ENCODE measurements at places on chromosomes 12 and 14.

- DNase-seq, result no peak
Measured at GRCh38 chr12:54141431-54142113, 47.2 kb downstream of the SMUG1 start.

DNA sequence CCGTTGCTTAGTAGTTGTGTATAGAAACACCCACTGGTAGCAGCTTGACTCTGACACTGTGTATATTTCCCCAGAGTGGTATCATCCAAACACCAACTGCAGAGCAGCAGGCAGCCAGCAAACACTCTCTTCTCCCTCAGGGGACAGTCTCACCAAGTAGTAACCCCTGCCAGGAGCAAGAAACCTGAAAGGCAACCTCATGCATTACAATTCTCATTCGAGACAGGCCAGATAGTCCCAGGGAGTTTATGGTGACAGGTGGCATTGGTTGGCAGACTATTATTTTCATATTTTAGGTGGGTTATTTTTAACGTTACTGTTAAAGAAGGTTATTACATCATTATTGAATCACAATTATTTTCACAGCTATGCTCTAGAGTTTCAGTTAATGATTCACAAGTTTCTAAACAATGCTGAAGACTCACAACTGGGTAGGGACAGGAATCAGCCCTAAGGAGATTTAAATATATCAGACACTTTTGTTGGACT is 222.8 kb downstream of the EGLN3 start:
- no peak for DNase-seq

- DNase-seq, result no peak
Measured at GRCh38 chr12:768434-768833, 16.1 kb downstream of the WNK1 start.

DNA sequence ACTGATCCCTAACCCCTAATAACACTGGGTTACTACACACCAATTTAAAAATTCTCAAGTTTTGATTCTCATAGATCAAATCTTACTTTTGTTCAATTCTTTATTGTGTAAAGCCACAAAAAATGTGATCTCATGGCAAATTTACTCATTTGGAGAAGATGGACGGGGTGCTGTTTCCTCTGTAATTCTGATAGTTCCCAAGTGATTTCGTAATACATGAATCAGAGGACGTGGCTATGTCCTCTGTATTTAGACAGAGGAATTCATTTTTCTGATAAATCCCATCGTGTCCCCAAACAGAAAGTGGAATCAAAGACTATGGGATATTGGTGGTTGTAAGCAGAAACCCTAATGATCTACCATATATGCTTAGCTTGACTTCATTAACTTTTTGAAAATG is 76.6 kb upstream of the GNG2 start:
- peak; percentile 57 for DNase-seq

GRCh38 chr12:82904219-82904790 is 217.6 kb downstream of the TMTC2 start:
- no peak for DNase-seq

DNA sequence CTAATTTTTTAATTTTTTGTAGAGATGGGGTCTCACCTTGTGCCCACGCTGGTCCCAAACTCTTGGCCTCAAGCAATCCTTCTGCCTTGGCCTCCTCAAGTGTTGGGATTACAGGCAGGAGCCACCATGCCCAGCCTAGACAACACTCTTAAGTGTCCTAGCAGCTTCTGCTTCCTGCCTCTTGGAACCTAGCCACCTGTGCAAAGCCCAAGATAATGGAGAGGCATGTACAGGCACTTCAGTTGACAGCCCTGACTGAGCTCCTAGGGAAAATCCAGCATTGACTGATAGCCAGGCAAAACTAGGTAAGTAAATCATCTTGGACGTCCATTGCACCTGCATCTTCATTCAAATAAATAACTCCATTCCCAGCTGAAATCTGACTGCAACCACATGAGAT is 15.5 kb downstream of the COX14 start:
- no peak for DNase-seq

- no peak for DNase-seq
Measured at GRCh38 chr12:4225571-4225970, 48.0 kb upstream of the CCND2 start.

DNA sequence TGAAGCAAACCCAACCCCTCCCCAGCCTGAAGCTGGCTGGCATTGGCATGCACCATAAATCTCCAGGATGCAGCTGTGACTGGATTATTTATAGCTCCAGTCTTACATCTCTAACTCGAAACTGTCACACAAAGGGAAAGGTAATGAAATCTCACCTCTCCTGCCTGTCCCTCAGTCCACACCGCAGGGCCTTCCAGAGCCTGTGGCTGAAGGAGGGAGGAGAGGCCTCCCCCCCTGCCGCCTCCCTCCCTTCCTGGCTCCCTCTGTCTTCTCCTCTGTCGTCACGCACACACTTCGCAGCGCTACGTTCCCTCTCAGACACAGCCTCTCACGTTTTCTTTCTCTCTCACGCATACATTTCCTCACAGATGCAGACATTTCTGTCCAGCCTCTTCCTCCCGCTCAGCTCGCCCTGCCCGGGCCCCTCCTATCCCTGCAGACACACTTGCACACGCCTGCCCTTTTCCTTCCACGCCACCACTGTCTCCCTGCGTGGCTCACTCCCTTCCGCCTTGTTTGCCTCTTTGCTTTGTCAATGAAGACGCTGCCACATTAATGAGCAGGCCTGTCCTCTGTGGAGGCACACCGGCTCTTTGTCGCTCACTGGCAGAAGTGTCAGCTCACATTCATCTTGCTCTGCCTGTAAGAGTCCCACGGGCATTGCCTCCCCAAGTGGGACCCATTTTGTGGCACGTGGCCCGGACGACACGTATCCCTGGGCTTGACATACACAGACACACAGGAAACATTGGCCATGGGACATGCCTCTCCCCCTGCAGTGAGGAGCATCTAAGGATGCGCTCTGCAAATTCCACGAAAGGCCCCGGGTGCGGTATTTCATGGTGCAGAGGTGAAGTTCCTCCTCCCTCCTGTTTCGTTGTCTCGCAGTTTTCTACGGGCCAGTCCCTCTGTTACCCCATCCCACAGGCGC is 27.9 kb downstream of the IRF2BPL start:
- no peak for DNase-seq

DNA sequence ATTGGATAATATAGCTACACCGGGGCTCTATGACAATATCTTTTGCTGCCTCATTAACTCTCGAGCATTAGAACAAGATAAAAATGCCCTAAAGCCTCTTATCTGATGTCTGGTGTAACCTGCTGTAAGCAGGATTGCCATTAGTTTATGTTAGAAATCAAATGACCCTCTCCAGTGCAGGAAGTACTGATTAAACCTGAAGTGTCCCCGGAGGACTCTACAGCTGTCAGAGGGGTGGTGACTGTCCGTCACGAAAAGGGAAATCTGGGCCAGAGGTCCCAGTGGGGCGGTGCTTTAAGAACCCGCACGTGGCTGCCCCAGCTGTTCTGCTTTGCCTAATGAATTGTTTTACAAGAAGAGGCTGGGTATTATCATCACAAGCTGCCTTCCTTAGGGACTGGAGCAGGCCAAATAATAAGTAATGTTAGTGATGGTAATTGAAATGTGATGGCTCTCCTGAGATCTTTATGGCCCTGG is 55.7 kb downstream of the LIN52 start:
- no peak for DNase-seq

DNA sequence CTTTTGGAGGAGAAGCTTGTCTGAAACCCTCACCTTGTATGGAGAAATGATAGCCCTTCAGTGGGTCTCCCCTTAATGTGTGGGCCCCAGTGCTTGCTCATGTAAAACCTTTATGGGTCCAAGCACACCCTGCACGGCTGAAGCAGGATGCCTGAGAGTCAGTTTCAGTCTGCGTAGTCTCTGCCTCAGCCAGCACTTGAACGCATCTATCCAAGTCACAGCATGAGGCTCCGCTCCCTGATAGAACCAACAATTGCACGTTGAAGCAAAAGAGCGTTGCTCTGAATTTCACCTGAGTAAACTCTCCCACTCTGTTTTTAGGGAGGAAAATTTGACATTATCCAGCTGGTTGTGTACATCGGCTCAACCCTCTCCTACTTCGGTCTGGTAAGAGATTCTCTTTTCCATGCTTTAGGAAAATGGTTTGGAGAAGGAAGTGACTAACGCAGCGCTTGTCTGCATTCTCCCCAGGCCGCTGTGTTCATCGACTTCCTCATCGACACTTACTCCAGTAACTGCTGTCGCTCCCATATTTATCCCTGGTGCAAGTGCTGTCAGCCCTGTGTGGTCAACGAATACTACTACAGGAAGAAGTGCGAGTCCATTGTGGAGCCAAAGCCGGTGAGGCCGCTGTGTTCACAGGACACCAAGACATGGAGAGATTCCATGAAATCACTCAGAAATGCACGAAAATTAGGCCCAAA is 33.0 kb upstream of the P2RX4 start:
- peak; percentile 21 for DNase-seq

DNA sequence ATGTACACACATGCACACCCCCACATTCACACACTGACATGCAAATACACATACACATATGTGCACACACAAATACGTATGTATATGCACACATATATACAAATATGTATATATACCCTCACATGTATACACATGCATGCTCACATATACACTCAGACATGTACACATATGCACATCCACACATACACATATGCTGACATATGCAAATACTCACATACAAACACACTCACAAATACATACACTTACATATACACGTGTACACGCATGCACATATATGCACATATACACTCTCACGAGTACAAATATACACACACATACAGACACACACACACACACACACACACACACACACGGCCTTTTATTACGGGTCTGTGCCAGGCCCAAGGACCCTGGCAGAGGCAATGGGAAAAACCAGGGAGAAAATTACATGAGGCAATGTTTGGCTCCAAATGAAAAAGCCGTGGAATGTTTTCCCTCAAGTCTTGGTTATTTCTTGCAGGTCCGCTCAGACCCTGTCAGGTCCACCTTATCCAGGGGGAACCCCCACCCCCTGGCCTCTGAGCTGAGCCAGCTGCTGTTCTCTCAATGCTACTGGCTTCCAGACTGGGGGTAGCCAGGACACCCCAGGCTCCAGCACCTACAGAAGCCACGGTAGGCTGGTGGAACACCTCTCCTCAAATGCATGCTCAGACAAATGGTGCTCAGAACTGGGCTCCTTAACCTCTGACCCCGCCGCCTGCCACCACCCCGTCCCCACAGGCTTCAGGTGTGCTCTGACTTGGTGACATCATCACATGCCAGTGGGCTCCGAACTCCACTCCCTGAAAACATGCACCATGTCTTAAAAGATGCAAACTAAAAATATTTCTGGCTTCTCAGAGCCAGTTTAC is 54.7 kb downstream of the BCL11B start:
- no peak for DNase-seq

DNA sequence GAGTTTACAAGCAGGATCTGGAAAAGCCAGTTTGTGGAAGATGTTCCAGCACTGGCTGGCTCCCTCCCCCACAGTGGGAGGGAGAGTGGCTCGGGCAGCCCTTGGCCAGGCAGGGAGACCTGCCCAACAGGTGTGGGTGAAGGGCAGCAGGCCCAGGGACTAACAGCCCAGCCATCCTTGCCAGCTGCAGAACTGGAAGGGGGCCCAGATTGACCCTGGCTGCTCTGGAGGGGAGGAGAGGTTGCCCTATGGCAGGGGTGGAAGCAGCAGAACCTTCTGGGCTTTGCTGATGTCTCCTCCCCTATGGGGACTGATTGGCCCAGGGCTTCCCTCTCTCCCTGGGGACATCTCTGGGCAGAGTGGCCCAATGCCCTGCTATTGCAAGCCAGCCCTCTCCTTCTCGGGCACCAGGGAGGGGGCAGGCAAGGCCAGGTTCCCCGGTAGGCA is 20.5 kb downstream of the IRF2BPL start:
- no peak for DNase-seq

DNA sequence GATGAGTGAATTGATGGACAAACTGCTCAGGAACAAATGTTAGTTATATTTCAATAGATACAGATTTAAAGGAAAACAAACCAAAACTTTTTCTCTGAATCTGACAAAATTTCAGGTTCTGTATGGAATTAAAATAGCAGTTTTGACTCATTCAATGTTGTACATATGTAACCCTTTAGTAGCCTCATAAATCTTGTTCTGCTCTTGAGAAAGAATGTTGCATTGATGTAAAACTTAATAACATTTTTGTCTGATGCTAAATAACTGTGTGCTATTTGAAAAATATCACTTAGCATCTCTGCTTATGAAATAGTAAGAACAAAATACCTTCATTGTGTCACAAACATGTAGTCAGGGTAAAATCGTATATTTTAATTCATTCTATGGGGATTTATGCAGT is 168.9 kb upstream of the NOVA1 start:
- no peak for DNase-seq

GRCh38 chr14:57999471-57999870 is 133.6 kb upstream of the SLC35F4 start:
- no peak for DNase-seq
